ENCODE measurements at places on chromosomes 7 and 10. TPM values are rescaled to one million over a fixed set of nuclear protein-coding genes. Genes with fewer than 3 reads are reported as not detected.

DNA sequence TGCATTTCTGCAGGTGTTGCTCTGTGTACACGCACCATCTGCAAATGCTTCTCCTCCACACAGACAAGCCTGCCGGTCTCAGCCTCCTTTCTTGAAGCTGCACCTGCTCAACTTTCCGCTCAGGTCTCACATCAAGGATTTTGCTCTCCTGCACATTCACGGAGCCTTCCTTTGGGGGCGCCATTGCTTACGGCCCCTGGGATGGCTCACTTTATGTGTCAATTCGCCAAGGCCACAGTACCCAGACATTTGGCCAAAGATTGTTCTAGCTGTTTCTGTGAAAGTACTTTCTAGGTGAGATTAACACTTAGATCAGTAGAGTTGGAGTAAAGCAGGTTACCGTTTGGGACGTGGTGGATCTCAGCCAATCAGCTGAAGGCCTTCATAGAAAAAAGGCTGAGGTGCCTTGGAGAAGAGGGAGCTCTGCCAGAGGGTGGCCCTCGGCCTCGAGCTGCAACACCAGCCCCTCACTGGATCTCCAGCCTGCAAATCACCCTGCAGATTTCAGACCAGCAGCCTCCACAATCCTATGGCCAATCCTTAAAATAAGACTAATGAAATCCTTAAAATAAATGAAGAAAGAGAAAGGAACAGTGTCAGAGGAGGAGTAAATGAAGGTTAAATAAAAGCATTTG, 39.9 kb upstream of the PPP2R2D start:
- no peak overlapping the region for H3K27ac ChIP-seq
- H3K4me3 ChIP-seq: no peak overlapping the region
- peaks cover under 1% of the 10 kb centered on the region for H3K27me3 ChIP-seq
- no peaks in the 10 kb centered on the region for H3K36me3 ChIP-seq
- DNase-seq: no peak
- H3K4me1 ChIP-seq: no peaks in the 10 kb centered on the region

Gene PSMG3
- total RNA-seq: 6.7 TPM

DNA sequence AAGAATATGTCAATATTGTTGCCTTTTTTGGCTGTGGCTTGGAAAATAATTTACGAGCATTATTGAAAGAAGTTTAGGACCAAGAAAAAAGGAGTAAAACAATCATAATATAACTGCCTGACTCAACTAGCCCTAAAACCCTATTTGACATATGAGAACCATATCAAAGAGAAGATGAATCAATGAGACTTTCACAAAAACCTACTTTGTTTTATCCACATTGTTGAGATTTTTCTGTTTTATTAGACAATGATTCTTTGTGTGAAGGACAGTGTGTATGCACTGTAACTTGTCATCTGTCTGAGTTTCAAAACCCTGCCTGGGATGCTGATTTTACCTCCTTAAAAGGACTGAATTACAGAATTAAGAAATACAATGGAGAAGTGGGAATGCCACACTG, 19.0 kb downstream of the SOSTDC1 start:
- no peaks in the 10 kb centered on the region for H3K36me3 ChIP-seq
- H3K27ac ChIP-seq: no peak overlapping the region
- H3K4me3 ChIP-seq: no peak overlapping the region
- no peak for DNase-seq
- no peaks in the 10 kb centered on the region for H3K4me1 ChIP-seq

Gene CC2D2B
- 0.55 TPM for total RNA-seq

Gene TAS2R4
- total RNA-seq: 0.88 TPM

DNA sequence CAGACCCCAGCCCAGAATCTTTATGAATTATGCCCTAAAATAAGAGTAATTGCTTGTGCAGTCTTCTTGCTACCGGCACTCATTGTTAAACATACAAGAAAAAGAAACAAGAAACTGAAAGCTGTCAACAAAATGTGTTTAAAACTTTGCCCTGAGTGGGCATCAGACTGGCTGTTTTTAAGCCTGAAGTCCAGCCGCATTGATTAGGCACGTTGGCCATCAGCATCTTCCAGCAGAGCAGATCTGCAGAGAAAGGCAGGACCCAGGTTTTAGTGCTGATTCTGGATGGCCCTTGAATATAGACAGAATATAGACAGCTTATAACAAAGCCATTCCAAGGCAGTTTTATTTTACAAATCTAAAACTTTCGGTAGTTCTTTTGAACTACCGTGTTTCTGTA, 102.8 kb downstream of the POLL start:
- DNase-seq: no peak
- no peak overlapping the region for H3K27ac ChIP-seq
- no peaks in the 10 kb centered on the region for H3K27me3 ChIP-seq
- no peaks in the 10 kb centered on the region for H3K4me1 ChIP-seq
- H3K36me3 ChIP-seq: no peaks in the 10 kb centered on the region
- H3K4me3 ChIP-seq: no peak overlapping the region

GRCh38 chr7:133609806-133610205, 356.9 kb downstream of the EXOC4 start:
- H3K36me3 ChIP-seq: no peaks in the 10 kb centered on the region
- H3K4me1 ChIP-seq: no peaks in the 10 kb centered on the region
- no peak overlapping the region for H3K4me3 ChIP-seq
- DNase-seq: no peak
- H3K27me3 ChIP-seq: no peaks in the 10 kb centered on the region

Gene CYP26C1
- 0.09 TPM for total RNA-seq

GRCh38 chr7:80581486-80582260, 56.8 kb upstream of the CD36 start:
- no peaks in the 10 kb centered on the region for H3K36me3 ChIP-seq
- no peaks in the 10 kb centered on the region for H3K27me3 ChIP-seq
- H3K4me1 ChIP-seq: peaks cover 2% of the 10 kb centered on the region

Gene H2BK1
- total RNA-seq: not detected

Gene NUTM2E
- 0.24 TPM for total RNA-seq

DNA sequence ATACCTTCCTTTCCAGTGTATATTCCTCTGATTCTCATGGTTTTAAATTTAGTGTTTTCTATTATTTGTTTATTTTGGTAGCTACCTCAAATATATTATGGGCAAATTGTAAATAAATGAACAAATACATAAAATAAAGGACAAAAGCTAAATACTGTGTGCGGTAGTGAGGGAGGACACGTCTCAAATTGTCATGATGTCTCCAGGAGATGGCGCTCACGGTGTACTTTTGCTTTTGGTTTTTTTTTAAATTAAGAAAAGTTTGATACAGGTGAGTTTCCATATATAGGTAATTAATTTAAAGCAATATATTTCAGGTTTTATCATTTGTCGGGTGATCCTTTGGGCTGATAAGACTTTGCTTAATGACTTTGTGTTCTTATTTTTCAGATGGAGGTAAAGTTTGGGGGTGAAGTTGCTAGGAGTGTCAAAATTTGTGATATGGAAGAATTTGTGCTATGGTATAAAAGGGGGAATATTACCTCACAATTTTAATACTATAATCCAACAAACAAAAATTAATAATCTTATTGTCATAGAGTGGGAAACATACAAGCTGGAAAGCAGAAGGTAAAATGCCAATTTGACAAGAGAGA, 68.4 kb upstream of the TMEM229A start:
- H3K4me3 ChIP-seq: no peak overlapping the region
- H3K27ac ChIP-seq: no peak overlapping the region
- no peaks in the 10 kb centered on the region for H3K36me3 ChIP-seq
- H3K27me3 ChIP-seq: no peaks in the 10 kb centered on the region
- H3K4me1 ChIP-seq: no peaks in the 10 kb centered on the region
- no peak for DNase-seq

DNA sequence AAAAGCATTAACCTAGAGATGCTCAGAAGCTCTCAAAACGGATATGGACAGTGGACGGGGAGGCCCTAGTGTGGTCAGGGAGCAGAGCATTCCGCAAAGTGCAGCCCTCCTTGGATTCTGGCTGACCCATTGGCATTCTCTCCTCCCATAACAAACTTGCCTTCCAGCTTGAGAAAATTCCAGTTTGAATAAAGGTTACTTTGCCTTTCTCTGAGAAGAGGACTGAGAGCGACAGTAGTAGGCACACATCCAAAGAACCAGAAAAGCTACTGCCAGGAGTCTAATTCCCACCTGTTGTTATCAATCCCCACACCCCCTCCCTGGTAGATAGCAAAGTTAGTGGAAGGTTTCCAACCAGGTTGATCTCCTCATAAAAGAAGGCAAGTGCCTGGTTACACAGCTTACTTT, 84.7 kb upstream of the TRIL start:
- no peaks in the 10 kb centered on the region for H3K27me3 ChIP-seq
- no peak overlapping the region for H3K4me3 ChIP-seq
- H3K27ac ChIP-seq: no peak overlapping the region
- H3K36me3 ChIP-seq: no peaks in the 10 kb centered on the region

Gene CYP2C19
- 0.40 TPM for total RNA-seq

Gene ADAMTS14
- not detected for total RNA-seq

Gene CALHM3
- total RNA-seq: 0.16 TPM

GRCh38 chr10:35963685-35964084, 321.6 kb upstream of the FZD8 start:
- H3K36me3 ChIP-seq: no peaks in the 10 kb centered on the region
- no peaks in the 10 kb centered on the region for H3K27me3 ChIP-seq
- DNase-seq: no peak
- no peak overlapping the region for H3K4me3 ChIP-seq

- peaks cover 3% of the 10 kb centered on the region for H3K4me1 ChIP-seq
- no peaks in the 10 kb centered on the region for H3K27me3 ChIP-seq
- H3K27ac ChIP-seq: no peak overlapping the region
- no peak for DNase-seq
- H3K36me3 ChIP-seq: peaks cover 4% of the 10 kb centered on the region
Measured at GRCh38 chr10:93319096-93319495, 163.0 kb downstream of the MYOF start.

- no peak overlapping the region for H3K4me3 ChIP-seq
- H3K27ac ChIP-seq: no peak overlapping the region
- H3K4me1 ChIP-seq: peaks cover 3% of the 10 kb centered on the region
- no peak for DNase-seq
- no peaks in the 10 kb centered on the region for H3K27me3 ChIP-seq
Measured at GRCh38 chr10:122419876-122420623, 34.4 kb upstream of the ARMS2 start.

Gene ZNHIT1
- 30.1 TPM for total RNA-seq

- no peak for DNase-seq
- H3K4me1 ChIP-seq: no peaks in the 10 kb centered on the region
- H3K4me3 ChIP-seq: no peak overlapping the region
Measured at GRCh38 chr7:126541406-126541805, 711.3 kb downstream of the GRM8 start.

DNA sequence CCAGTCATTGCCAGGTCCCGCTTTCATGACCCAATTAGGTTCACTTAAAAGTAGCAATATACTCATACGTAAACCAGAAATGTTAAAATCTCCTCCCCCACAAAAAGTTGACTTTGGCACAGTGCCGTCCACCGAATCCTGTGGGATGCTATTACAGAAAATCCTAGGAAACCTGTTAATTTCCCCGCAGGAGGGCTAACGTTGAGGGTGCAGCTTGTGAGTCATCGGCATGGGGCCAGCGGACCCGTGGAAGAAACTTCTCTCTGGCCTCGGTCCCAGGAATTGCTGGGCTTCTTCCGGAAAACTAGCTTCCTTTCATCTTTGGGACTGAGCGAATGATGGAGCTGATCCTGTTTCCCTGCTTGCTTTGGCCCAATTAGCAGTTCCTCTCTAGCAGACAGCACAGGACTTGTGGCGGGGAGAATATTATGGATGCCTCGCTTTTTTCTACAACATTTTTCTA, 13.5 kb downstream of the CRYGN start:
- peak overlapping the region; percentile 10 for H3K27ac ChIP-seq
- H3K27me3 ChIP-seq: no peaks in the 10 kb centered on the region
- DNase-seq: peak; percentile 28
- no peaks in the 10 kb centered on the region for H3K36me3 ChIP-seq

Gene PALD1
- total RNA-seq: 4.3 TPM

DNA sequence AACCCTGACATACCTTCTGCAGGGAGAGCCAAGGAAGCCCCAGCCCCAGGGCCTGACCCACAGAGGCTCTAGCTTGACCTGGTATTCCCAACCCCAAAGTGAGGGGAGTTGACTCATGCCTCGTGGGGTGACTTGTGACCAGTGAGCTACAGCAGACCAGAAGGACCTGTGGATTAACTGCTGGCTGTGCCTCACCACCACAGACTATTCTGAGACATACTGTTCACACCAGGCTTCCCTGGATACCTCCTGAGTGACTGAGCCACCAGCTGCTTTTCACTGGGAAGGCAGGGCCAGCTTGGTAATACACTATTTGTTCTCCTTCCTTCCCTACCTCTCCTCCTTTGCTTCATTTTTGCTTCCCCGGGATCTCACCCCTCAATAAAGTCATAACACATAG, 7.3 kb downstream of the PLXNA4 start:
- peaks cover 4% of the 10 kb centered on the region for H3K27me3 ChIP-seq
- no peak overlapping the region for H3K27ac ChIP-seq
- no peaks in the 10 kb centered on the region for H3K4me1 ChIP-seq
- no peak overlapping the region for H3K4me3 ChIP-seq
- H3K36me3 ChIP-seq: no peaks in the 10 kb centered on the region

Gene GNGT1
- not detected for total RNA-seq

DNA sequence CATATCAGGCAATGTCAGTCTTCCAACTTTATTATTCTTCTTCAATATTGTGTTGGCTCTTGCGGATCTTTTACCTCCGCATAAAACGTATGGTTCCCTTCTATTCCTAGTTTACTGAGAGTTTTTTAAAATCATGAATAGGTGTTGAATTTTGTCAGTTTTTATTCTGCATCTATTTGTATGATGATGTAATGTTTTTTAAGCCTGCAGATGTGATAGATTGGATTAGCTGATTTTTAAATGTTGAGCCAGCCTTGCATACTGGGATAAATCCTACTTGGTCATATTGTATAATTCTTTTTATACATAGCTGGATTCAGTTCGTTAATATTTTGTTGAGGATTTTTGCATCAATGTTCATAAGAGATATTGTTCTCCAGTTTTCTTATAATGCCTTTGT, 9.2 kb upstream of the OR2F1 start:
- no peak overlapping the region for H3K4me3 ChIP-seq
- H3K27me3 ChIP-seq: no peaks in the 10 kb centered on the region
- no peak for DNase-seq
- H3K27ac ChIP-seq: no peak overlapping the region

Gene NPTX2
- 29.9 TPM for total RNA-seq

GRCh38 chr10:126090911-126091728, 194.8 kb downstream of the FANK1 start:
- H3K27ac ChIP-seq: no peak overlapping the region
- H3K4me3 ChIP-seq: no peak overlapping the region
- no peak for DNase-seq
- H3K36me3 ChIP-seq: no peaks in the 10 kb centered on the region

- H3K36me3 ChIP-seq: no peaks in the 10 kb centered on the region
- no peaks in the 10 kb centered on the region for H3K27me3 ChIP-seq
- H3K4me1 ChIP-seq: no peaks in the 10 kb centered on the region
Measured at GRCh38 chr7:85237721-85238120, 50.9 kb upstream of the SEMA3D start.

DNA sequence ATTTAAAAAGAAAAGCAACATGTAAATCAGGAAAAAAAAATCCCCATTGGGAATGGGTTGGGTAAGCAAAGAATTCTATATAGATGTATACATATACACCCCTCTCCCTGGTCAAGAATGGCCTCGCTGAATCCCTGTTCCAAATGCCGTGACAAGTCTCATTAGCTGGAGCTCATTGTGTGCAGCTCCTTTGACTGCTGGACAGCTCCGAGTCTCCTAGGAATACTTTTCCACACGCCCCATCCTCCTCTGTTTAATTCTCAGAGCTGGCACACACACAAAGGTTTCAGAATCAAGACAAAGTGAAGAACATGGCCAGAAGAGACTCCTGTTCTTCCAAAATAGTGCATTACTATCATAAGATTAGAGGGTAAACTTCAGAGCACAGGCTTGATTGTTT, 130.9 kb upstream of the MKLN1 start:
- no peak for DNase-seq
- no peaks in the 10 kb centered on the region for H3K4me1 ChIP-seq
- H3K27ac ChIP-seq: no peak overlapping the region
- no peaks in the 10 kb centered on the region for H3K36me3 ChIP-seq
- no peaks in the 10 kb centered on the region for H3K27me3 ChIP-seq

All from pancreas (tissue), 10 donors.